ENCODE measurements at places on chromosomes 4 and X.
A peak's percentile ranks its signal among the peaks of the same experiment; 100 is the strongest.

GRCh38 chrX:106170318-106170717 lies 2.2 kb downstream of the PWWP3B start:
- no peak for DNase-seq

- no peak for DNase-seq
Measured at GRCh38 chr4:105709081-105709450, 482 bp downstream of the GSTCD start.

- DNase-seq = no peak
Measured at GRCh38 chr4:38135201-38135600, 175.0 kb downstream of the PTTG2 start.

- no peak for DNase-seq
Measured at GRCh38 chrX:72052415-72053090, 79.2 kb downstream of the RTL5 start.

- DNase-seq = no peak
Measured at GRCh38 chr4:101037938-101038413, 309.4 kb downstream of the PPP3CA start.

GRCh38 chr4:3046162-3046561 lies 28.2 kb downstream of the HTT-AS start:
- DNase-seq = no peak

- no peak for DNase-seq
Measured at GRCh38 chrX:47629419-47630200, at the start of gene CFP. Gene CFP, minus strand, starts transcription at chrX:47629930. Its CDS starts 86 bp downstream, at chrX:47629844.

GRCh38 chr4:88737307-88737941 lies 39.8 kb upstream of the NAP1L5 start:
- peak; percentile 89 for DNase-seq

- no peak for DNase-seq
Measured at GRCh38 chr4:52996261-52997131, 134.4 kb downstream of the RASL11B start.

DNA sequence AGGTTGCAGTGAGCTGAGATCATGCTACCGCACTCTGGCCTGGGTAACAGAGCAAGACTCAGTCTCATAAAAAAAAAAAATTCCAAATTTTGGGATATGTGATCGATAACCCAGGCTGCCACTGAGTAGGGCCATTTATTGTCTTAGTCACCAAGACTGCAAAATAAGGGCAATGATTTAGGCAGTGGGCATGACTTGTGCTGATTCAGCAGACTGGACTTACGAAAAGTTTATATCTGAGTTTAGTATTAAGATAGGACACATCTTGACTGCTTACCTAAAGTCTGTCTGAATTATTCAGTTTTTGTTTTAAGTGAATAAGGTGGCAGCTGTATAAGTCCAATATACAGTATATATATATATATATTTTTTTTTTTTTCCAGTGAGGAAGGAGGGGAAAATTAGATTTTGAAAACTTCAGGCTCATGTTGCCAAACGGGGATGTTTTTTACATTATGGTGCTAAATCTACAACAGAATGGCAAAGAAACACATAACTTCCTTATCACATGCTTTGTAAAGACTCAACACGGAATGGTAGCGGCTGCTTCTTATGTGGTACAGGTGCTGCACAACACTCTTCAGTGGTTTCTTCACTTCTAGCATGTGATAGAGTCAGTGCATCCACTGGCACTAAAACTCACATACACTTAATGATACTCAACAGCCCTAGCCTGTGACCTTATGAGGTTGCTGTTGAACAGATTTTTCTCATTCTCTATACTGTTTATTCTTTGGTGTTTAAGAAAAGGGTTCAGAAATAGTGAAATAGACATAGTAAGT lies 6.5 kb downstream of the TEX13D start:
- no peak for DNase-seq

GRCh38 chrX:38552721-38553120 lies 8.6 kb upstream of the TSPAN7 start:
- no peak for DNase-seq

DNA sequence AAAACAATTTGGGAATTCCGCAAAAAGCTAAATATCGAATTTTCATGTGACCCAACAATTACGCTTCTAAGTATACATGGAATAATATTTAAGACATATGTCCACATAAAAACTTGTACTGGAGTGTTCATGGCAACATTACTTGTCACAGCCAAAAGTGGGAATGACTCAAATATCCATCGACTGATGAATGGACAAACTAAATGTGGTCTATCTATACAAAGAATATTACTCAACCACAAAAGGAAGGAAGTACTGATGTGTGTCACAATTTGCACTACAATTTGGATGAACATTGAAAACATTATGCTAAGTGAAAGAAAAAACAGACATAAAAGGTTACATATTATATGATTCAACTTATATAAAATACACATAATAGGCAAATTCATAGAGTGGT lies 71.9 kb downstream of the AFF2 start:
- no peak for DNase-seq

DNA sequence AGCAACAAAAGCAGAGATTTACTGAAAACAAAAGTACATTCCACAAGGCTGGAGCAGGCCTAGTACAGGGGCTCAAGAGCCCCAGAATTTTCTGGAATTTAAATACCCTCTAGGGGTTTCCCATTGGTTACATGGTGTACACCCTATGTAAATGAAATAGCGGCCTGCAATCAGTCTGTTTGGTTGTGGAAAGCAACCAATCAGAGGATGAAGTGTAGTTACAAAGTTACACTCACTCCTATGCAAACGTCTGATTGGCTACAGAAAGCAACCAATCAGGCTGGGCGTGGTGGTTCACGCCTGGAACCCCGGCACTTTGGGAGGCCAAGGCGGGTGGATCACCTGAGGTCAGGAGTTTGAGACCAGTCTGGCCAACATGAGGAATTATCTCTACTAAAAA lies 13.8 kb upstream of the TXLNG start:
- no peak for DNase-seq

Measured in NCI-H187 treated with DMSO at 0.1 percent for 48 hours (cell line).